MM.1S (cell line): ENCODE measurements at places on chromosomes 5 and 9.

DNA sequence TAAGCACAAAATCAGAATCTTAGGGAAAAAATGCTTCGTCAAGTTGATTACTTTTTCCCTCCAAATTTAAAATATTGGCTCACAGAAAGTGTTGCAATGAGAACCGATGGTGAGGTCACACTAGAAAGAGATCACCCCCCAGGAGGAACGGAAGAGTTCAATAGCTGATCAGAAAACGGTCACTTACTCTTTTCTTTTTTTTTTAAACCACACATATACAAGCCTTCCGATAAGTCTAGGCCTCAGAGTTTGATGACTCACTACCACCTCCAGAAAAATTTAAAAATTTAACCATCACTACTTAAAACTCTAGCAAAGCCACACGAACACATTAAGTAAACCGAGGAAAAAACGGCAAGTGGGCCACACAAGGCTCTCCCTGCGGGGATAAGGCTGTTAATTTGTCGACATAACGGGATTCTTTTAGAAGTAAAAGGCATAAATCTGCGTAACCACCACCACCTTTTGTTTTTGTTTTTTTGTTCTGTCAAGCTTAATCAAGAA is 1.2 kb downstream of the SURF4 start:
- H3K27ac ChIP-seq: no peak overlapping the region
- no peaks in the 10 kb centered on the region; the same call in 1 of the 2 replicates for H3K36me3 ChIP-seq
- H3K4me3 ChIP-seq: peak overlapping the region; percentile 99
- peak; percentile 6 for DNase-seq
- peaks cover 26% of the 10 kb centered on the region for H3K27me3 ChIP-seq

DNA sequence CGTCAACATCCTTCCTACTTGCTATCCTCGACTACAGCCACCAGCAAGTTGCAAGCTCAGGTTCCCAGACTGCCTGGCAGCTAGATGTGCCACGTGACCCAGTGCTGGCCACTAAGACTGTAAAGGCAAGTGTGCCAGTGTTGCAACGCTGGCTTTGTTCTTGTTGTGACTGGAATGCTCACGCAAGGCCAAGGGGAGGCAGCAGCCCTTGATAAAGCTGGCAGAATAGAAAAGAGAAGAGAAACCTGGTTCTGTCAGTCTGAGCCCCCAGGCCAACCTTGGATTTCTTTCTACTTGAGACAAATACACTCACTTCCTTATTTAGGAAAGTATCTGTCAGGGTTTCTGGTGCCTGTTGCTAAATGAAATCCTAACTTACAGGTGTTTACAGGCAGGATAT is 113.0 kb downstream of the KLHL3 start:
- peaks cover 7% of the 10 kb centered on the region for H3K4me1 ChIP-seq
- no peaks in the 10 kb centered on the region for H3K36me3 ChIP-seq
- H3K27ac ChIP-seq: no peak overlapping the region
- no peak for DNase-seq

GRCh38 chr5:1660001-1660400 is 136.2 kb upstream of the LPCAT1 start:
- no peaks in the 10 kb centered on the region for H3K36me3 ChIP-seq
- no peak overlapping the region for H3K4me3 ChIP-seq
- peaks cover 94% of the 10 kb centered on the region for H3K27me3 ChIP-seq
- DNase-seq: no peak

GRCh38 chr9:124783830-124784229 is 6.9 kb downstream of the OLFML2A start:
- H3K4me1 ChIP-seq: no peaks in the 10 kb centered on the region
- H3K27ac ChIP-seq: no peak overlapping the region
- peaks cover 1% of the 10 kb centered on the region; the same call in 1 of the 2 replicates for H3K27me3 ChIP-seq
- H3K36me3 ChIP-seq: no peaks in the 10 kb centered on the region

GRCh38 chr5:96962540-96962991 is 26.7 kb downstream of the LNPEP start:
- DNase-seq: no peak
- no peaks in the 10 kb centered on the region; the same call in 1 of the 2 replicates for H3K36me3 ChIP-seq
- H3K4me3 ChIP-seq: no peak overlapping the region
- no peaks in the 10 kb centered on the region for H3K27me3 ChIP-seq
- H3K27ac ChIP-seq: no peak overlapping the region

DNA sequence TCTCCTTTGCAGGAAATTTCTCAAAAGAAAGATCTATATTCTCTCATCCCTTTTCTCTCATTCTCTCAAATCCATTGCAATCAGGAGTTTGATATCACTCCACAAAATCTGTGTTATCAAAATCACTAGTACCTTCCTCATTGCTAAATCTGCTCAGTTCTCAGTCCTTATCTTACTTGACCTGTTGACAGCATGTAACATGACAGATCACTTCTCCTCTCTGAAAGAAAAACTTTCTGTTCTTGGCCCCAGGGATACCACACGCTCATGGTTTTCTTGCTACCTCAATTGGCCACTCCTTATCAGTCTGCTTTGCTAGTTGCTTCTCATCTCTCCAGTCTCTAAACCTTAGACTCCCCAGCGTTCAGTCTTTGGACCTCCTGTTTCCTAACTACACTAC is 22.1 kb downstream of the SRP19 start:
- peaks cover 12% of the 10 kb centered on the region for H3K36me3 ChIP-seq
- H3K4me3 ChIP-seq: no peak overlapping the region
- no peaks in the 10 kb centered on the region for H3K27me3 ChIP-seq

- H3K27me3 ChIP-seq: no peaks in the 10 kb centered on the region
- H3K27ac ChIP-seq: no peak overlapping the region
- no peak overlapping the region for H3K4me3 ChIP-seq
- peaks cover 29% of the 10 kb centered on the region for H3K4me1 ChIP-seq
These were observed 8.3 kb downstream of the UBE2D2 start for GRCh38 chr5:139569270-139569955.

GRCh38 chr5:155826611-155827507 is 500.1 kb upstream of the SGCD start:
- H3K4me3 ChIP-seq: no peak overlapping the region
- H3K4me1 ChIP-seq: peaks cover 8% of the 10 kb centered on the region
- no peak overlapping the region for H3K27ac ChIP-seq
- H3K36me3 ChIP-seq: no peaks in the 10 kb centered on the region

DNA sequence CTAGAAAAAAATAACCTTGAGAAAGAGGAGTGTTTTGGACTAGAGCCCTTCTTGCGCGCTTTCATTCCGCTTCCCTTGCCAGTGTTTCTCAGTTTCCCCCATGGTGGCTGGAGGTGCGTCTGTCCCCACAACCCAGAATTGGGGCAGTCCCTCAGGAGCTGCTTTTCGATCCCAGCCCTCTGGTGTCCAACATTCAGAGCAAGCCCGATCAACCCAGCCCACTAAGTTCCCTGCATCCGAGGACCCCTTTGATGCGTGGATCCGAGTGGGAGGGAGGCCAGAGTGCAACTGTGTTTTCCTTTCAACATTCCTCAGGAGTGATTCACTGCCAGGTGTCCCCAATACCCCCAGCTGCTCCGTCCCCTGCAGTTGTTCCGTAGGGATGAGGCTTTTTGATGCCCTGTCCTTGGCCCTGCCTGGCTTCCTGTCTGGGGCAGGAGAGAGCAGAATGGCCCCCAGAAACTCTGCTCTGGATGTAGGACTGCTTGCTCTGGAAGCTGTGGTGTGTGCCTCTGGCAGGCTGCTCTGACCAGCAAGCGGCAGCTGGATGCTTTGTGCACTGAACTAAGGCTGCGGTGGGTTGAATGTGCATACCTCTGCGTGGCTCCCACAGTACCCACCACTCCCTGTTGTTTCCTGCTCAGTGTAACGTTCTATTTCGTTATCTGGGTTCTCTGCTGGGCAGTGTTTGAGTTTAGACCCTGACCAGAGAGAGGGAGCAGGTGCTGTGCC is 117.5 kb downstream of the BOD1 start:
- no peak overlapping the region for H3K4me3 ChIP-seq
- no peak overlapping the region for H3K27ac ChIP-seq
- H3K27me3 ChIP-seq: no peaks in the 10 kb centered on the region
- DNase-seq: no peak
- no peaks in the 10 kb centered on the region for H3K36me3 ChIP-seq
- H3K4me1 ChIP-seq: no peaks in the 10 kb centered on the region

DNA sequence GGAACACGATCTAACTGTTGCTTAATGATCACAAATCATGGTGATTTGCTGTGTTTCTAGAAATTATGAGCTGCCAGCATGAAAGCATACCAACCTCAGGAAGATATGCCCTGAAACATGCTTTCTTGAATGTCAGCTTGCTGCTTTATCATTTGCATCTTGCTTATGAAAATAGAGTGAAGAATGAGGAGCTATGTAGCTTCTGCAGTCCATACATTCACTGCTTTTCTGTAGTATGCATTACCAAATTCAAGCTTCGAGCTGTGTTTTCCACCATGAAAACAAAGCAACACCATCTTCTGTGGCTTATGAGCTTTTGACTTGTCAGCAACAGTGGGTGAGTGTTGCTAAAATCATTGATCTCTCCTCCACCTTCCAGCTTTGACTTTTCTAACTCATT is 16.5 kb downstream of the F2RL2 start:
- H3K4me3 ChIP-seq: no peak overlapping the region
- no peaks in the 10 kb centered on the region for H3K36me3 ChIP-seq

- no peaks in the 10 kb centered on the region; the same call in 1 of the 2 replicates for H3K4me1 ChIP-seq
- no peak overlapping the region for H3K4me3 ChIP-seq
- H3K27ac ChIP-seq: no peak overlapping the region
- H3K27me3 ChIP-seq: no peaks in the 10 kb centered on the region
- H3K36me3 ChIP-seq: no peaks in the 10 kb centered on the region
These were observed 10.5 kb downstream of the ARSK start for GRCh38 chr5:95565280-95565920.

GRCh38 chr9:129900263-129901027 is 65.2 kb downstream of the USP20 start:
- no peak overlapping the region for H3K4me3 ChIP-seq
- H3K4me1 ChIP-seq: peaks cover under 1% of the 10 kb centered on the region
- no peaks in the 10 kb centered on the region for H3K36me3 ChIP-seq
- DNase-seq: no peak
- H3K27ac ChIP-seq: no peak overlapping the region
